ENCODE measurements at places on chromosomes 5 and 9.

GRCh38 chr5:126009566-126009965, 413.6 kb upstream of the GRAMD2B start:
- no peak for DNase-seq

DNA sequence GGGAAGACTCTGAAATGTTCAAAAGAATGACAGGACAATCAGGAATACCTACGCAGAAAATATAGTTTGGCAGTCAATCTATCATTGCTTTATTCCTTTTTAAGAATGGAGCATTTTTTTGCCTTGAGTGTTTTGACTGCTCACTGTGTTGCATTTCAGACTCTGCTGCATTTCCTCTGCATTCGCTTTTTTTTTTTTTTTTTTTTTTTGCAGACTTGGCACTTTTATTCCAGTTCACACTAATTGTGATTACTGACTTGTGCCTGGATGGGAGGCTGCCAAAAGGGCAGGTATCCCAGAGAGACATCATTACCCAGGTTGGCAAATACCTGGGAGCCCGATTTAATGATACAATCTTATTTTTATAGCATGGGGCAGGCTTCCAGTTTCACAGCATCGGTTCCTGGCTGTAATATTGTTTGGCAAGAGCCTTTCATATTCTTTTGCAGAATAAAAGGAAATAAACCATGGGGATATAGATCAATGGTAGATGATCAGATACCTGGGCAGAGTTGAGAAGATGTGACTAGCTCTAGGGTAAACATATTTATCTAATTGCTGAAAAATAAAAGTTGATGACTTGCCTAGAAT, 1132.6 kb downstream of the MAT2B start:
- DNase-seq: no peak

DNA sequence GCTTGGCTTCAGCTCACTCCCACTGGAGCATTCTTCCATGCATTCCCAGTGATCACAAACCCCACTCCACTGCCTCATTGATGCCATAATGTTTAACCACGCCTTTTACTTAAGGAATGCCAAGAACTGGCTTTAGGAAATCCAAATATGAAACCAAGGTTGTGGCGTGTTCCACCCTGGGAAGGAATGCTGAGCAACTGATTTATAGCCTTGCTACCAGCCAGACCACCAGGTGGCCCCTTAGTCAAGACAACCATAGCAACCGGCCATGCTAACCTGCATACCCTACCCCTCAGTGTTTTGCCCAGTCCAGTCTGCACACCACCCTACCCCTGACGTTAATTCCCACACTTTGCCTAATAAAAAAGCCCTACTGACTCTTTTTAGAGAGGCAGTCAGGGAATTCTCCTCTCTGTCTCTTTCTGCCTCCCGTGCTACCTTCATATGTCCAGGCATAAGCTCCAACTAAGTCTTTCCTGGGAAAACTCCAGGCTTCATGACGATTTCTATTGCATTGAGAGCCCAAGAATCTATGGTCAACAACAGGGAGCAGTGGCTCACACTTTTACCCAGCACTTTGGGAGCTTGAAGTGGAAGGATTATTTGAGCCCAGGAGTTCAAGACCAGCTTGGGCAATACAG, 27.0 kb upstream of the PRRC2B start:
- DNase-seq: no peak

DNA sequence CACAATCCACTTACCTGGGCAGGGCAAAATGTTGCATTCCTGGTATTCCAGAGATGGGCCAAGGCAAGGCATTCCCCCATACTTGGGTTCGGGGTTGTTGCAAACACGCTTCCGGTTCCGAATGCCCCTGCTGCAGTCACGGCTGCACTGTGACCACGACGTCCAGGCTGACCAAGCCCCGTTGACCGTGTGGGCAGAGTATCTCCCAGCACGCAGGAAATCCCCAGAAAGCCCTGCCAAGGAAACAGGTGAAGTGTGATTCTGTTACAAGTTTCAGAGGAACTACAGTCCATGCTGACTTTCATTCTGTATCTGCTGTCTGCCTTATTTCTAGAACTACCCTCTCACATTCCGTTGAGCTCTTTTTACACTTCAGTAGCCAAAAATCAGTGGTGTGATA, 483.0 kb downstream of the SEMA5A start:
- no peak for DNase-seq

GRCh38 chr9:116490321-116490720, 196.8 kb upstream of the TRIM32 start:
- no peak for DNase-seq

- DNase-seq: no peak
Measured at GRCh38 chr5:170405817-170406216, 16.6 kb upstream of the KCNMB1 start.

GRCh38 chr5:176894298-176894697, 4.8 kb downstream of the HK3 start:
- no peak for DNase-seq

DNA sequence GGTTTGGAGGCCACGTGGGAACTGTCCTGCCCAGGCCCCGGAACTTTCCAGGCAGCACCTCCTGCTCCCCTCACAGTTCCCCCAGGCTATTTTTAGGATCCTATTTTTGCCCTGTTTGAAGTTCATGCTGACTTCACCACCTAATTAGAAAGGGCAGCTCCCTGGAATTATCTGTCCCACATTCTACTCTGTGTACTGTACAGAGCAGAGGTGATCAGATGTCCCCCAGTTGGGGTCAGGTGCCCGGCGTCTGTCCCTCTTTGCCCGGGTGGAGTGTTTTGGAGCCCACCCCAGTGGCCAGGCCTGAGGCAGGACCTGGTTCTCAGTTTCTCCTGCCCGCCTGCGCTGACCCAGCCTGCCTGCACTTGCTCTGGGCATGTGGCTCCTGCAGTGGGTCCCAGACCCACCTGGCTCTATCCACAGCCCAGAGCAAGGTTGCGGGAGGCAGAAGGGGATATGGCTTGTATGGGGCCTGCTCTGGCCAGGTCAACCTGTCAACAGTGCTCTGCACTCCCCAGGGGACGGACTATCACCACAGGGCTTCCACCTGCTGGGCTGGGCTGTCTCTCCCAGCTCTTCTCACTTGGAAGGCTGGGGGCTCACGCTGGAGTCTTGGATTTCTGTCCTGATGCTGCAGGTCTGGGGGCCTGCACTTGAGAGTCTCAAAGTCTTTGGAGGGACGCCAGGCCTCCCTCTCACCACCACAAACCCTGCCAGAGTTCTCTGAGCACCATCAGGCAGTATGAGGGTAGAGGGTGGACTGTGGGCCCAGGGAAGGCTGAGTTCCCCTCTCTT, 268.3 kb downstream of the GADD45G start:
- no peak for DNase-seq

DNA sequence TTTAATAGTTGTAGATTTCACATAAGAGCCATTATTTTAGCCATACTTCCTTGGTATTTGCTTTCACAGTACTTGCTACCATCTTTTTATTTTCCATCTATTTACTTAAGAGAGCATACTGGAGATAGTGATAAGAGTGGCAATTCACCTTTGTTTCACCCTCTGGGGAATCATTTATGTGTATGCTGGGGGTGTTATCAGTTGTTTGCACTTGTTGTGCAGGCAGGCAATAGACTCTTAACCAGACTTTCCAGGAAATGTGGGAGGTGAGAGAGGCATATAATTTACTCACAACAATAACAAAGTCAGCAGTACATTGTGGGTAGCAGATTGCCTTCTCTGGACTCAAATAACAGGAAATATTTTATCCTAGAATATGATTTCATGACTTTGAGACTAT, 1018.3 kb downstream of the CDH12 start:
- DNase-seq: no peak

DNA sequence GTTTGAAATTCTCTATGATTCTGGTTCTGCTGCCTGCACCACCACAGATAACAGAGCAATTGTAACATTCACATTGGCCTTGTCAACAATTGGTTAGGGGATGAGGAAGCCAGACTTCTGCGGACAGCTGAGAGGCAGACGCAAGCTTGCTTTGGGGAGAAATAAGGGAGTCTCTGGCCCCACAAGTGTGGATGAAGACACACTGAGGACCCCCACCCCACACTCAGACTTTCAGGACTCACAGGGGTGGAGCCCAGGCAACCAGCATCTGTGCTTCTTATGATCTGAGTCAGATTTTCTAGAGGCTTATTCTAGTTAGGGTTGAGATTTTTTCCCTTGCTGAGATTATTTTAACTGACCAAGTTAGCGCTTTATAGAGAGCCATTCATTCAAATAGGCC, 140.3 kb upstream of the IRX2 start:
- DNase-seq: no peak

DNA sequence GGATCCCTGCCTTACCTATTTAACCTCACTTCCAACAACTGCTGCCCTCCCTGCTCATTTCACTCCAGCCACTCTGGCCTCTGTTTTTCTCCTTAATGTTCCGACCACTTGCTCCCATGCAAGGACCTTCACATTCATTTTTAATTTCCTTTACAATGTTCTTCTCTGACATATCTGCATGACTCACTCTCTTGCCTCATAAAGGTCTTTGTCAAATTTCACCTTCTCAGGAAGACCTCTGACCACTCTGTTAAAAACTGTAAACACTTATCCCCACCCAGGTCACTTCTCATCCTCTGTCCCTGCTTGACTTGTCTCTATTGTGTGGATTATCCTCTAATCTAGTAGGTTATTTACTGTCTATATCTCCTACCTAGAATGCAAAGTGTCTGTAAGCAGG, 751.2 kb downstream of the BRINP1 start:
- DNase-seq: no peak

- DNase-seq: no peak
Measured at GRCh38 chr9:79745752-79746336, 174.1 kb downstream of the TLE4 start.

GRCh38 chr5:40842351-40842750, 1.2 kb downstream of the CARD6 start:
- no peak for DNase-seq

Data from activated T-cell treated with anti-CD3 and anti-CD28 coated beads for 4 hours (primary cell).